ENCODE measurements at places on chromosomes 3 and 15. TPM values are rescaled to one million over a fixed set of nuclear protein-coding genes. Genes with fewer than 3 reads are reported as not detected.
A peak's percentile ranks its signal among the peaks of the same experiment; 100 is the strongest.

DNA sequence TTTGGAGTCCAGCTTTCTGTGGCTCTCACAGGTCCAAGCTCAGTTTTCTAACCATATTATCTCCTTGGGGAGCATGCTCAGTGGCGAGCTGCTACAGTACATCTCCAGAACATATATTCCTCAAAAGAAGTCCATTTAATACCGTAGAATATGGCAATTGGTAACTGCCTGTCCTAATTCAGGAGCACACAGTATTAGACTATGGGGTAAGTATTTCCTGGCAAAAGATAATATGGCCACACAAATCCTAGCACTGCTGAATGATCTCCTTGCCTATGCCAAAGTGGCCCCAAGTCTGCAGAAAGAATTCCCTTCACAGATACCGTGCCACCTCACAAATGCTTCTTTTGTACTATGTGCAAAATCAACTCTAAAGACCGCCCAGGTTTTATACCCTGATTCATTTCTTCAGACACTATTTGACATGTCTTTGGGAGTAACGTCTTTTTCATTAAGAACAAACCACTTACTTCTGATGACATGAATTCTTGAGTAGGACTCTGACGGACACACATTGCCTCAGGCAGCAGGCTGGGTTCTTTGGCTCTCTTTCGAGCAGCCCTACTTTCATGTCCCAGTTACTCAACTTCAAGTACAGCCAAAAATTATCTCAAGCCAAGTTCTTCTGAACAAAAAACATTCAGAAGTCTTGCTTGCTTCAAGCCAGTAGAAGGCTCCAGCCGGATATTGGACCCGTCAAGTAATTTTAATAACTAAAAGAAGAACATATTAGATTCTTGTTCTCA is 368.3 kb upstream of the DCBLD2 start:
- no peak for DNase-seq

ACVR2B gene
- 2.9 TPM for total RNA-seq

DNA sequence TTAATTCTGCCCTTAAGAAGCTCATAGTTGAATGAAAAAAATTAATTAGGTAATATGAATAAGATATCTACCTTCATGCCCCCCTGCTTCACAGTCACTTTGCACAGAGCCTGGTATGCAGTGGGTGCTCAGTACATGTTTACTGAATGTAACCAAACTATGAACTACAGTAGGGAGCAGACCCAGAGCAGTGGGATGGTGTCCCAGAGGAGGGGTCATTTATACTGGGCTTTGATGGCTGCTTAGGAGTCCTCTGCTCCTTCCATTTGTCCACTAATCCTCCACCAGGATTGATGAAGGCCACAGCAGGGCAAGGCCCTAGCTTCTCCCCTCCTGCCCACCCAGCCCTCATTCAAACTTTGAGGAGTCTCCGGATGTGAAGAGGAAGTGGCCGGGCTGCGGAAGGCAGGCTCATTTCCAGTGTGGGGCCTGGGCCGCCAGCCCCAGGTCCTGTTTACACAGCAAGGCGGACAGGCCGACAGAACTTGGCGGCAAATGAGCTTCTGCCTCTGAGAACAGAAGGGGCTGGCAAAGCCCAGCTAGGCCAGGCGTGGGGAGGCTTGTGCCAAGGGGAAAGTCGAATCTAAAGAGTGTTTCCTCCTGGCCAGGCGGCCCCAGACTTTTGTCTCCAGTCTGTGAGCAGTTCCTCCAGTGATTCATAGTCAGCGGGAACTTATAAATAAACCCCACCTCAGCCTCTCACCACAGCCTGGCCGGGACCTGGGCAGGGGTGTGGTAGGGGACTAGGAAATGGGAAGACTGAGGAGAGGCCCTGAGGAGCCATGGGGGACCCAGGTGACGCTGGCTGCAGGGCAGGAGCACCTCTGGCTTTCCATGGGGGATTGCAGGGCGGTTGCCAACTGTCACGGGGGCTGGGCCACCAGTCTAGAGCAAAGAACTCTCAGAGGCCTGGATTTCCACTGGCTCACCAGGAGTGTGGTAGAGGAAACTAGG is 51.6 kb upstream of the LCTL start:
- peak; percentile 83 for DNase-seq

CATSPER2 gene
- total RNA-seq, result 2.3 TPM

DNA sequence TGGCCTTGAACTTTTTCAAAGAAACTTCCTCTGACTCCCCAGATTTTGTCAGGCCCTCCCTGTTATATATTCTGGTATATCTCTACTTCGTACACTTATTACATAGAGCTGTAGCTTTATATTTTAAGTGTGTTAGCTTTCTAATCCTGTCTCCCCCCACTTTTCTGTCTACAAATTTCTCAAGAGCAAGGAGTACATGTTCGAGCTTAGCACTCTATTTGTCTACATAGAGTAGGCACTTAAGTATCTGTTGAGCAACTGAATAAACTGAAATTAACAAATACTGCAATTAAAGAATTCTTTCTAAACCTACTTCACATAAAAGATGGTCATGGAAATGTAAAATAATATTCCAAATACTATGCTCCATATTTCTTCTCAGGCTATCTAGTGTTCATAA is 39.4 kb downstream of the UACA start:
- DNase-seq, result no peak

GRCh38 chr15:23424111-23424904 is 22.7 kb downstream of the GOLGA6L2 start:
- no peak for DNase-seq

Measured in Daoy (cell line).